ENCODE measurements at places on chromosomes 2 and 18. TPM values are rescaled to one million over a fixed set of nuclear protein-coding genes. Genes with fewer than 3 reads are reported as not detected.

The NGEF gene
- 0.11 TPM for total RNA-seq

The FSHR gene
- not detected for total RNA-seq

The PRKRA gene
- total RNA-seq, result 50.4 TPM

The IGFBP5 gene
- 2.5 TPM for total RNA-seq

The PCARE gene
- not detected for total RNA-seq

GRCh38 chr2:53998834-53999233, 28.0 kb upstream of the PSME4 start:
- no peak overlapping the region for H3K27ac ChIP-seq
- no peaks in the 10 kb centered on the region for H3K27me3 ChIP-seq
- no peak overlapping the region for H3K4me3 ChIP-seq
- no peak for DNase-seq
- H3K4me1 ChIP-seq, result peaks cover 10% of the 10 kb centered on the region

GRCh38 chr2:41928526-41928925, 119.3 kb upstream of the PKDCC start:
- H3K4me1 ChIP-seq, result peaks cover 7% of the 10 kb centered on the region
- no peak overlapping the region for H3K4me3 ChIP-seq
- H3K27me3 ChIP-seq, result peaks cover 43% of the 10 kb centered on the region
- H3K36me3 ChIP-seq, result no peaks in the 10 kb centered on the region

GRCh38 chr2:190486037-190486623, 48.4 kb downstream of the NEMP2 start:
- no peaks in the 10 kb centered on the region for H3K27me3 ChIP-seq
- no peak for DNase-seq
- H3K4me1 ChIP-seq, result no peaks in the 10 kb centered on the region
- no peak overlapping the region for H3K27ac ChIP-seq
- H3K4me3 ChIP-seq, result no peak overlapping the region
- no peaks in the 10 kb centered on the region for H3K36me3 ChIP-seq

DNA sequence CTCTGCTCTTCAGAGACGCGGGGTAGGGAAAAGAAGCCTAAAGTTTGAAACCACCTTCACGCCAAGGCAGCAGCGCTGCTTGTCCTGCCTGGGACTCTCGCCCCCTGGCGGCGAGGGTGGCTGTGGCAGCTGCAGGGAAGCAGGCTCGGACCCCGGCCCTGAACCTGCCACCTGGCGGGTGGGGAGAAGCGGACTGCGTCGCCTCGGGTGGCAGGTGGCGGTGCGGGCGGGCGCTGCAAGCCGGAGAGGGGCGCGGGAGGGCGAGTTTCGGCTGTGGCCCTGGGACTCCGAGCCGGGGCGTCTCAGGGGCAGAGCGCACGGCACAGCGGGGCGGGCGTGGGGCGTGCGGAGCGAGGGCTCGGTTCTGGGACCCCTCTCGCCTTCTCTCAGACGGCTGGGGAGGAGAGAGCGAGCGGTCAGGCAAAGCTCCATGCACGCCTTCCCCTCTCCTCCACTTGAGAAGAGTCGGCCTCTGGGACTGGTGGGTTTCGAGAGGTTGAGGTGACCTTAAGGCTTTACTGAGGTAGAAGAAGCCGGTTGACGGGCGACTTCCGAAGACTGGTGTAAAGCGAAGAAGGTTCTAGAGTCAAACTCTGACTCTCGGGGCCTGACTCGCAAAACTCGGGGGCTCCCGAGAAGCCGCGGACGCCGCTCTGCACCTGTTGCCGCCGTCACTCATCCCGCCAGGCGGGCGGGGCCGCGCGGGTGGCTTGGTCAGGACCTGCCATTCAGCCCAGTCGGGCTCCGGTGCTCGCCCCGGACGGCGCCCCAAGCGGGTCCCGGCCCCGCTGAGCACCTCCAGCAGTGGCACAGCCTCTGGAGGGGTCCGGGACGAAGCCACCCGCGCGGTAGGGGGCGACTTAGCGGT, 1.1 kb upstream of the BOLL start:
- H3K4me3 ChIP-seq, result no peak overlapping the region
- H3K27ac ChIP-seq, result no peak overlapping the region
- H3K4me1 ChIP-seq, result no peaks in the 10 kb centered on the region
- no peak for DNase-seq

- no peak for DNase-seq
- H3K27ac ChIP-seq, result no peak overlapping the region
- H3K27me3 ChIP-seq, result no peaks in the 10 kb centered on the region
Measured at GRCh38 chr2:67626656-67627055, 229.5 kb downstream of the ETAA1 start.

DNA sequence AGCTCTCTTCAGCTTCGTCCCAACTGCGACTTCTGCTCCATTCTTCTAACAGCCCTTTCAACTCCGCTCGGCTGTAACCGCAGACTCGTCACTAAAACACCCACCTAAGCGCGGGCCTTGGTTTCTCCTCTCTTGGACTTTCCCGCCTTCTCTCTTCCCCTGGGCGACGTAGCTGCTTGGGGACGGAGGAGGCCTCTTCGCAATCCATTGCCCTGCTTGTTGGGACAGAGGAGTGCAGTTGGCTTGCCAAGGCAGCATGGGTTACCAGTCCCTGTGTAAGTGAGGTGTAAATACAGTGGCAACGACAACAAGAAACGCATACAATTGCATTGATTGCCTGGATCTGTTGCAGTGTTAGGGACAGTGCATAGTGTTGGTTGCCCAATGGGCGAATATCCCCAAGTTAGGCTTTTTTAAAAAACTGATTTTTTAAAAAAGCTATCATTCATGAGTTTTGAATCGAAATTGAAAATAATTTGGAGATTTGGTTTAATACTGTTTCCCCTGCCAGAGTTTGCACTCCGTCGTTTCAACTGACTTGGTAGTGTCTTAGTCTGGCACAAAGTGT, 484 bp upstream of the DARS1 start:
- peak overlapping the region; percentile 99 for H3K27ac ChIP-seq
- H3K4me1 ChIP-seq, result peaks cover 9% of the 10 kb centered on the region
- peak overlapping the region; percentile 94 for H3K4me3 ChIP-seq
- peaks cover 26% of the 10 kb centered on the region for H3K36me3 ChIP-seq
